Posterior vena cava (tissue), 2 donors: ENCODE measurements at places on chromosomes 16 and 17. TPM values are rescaled to one million over a fixed set of nuclear protein-coding genes. Genes with fewer than 3 reads are reported as not detected.

The MEOX1 gene
- 7.7 TPM for total RNA-seq

- peak; percentile 92 for DNase-seq
Measured at GRCh38 chr16:54193665-54194333, 92.8 kb downstream of the IRX3 start.

DNA sequence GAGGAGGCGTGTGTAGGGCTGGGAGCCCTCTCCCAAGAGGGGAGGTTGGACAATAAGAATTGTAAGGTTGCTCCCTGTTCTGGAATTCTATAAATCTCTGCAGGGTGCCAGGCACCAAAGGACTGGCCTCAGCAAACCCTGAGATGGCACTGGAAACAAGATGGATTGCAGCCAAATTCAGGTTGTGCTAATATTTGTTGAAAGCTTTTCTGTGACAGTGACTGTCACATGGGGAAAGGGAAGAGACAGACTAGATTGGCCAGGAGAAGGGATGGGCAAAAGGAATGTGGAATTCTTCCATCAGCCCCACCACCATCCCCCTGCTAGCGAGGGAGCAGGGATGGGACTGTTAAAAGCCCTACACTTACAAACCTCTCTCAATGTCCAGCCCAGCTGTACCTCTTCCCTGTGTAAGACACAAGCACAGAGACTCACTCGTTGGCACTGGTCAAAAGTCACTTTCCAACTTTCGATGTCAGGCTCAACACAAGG, 62.4 kb downstream of the SOX9 start:
- DNase-seq, result no peak

DNA sequence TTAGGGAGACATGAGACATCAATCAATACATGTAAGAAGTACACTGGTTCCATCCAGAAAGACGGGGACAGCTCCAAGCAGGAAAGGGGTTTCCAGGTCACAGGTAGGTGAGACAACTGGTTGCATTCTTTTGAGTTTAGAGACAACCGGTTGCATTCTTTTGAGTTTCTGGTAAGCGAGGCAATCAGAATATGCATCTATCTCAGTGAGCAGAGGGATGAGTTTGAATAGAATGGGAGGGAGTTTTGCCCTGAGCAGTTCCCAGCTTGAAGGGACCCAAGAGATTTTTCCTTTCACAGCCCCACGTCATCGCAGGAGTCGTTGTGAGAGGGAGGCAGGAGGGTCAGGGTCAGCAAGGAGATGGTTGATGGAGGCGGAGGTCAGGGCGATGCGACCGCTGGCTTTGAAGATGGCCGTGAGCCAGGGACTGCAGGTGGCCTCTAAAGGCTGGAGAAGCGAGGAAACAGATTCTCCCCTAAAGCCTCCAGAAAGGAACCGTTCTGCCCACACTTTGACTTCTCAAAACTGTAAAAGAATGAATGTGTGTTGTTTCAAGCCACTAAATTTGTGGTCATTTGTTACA, 36.5 kb downstream of the IRF8 start:
- no peak for DNase-seq

GRCh38 chr17:57458718-57459285, 202.5 kb downstream of the MSI2 start:
- peak; percentile 63 for DNase-seq

- peak; percentile 97 for DNase-seq
Measured at GRCh38 chr16:3611146-3611975, at the start of gene SLX4. SLX4 (minus strand) TSS chr16:3611606; CDS start chr16:3608964, 2,642 bp downstream.

- DNase-seq, result peak; percentile 87
Measured at GRCh38 chr17:82458885-82459424, 414 bp downstream of the NARF start.

DNA sequence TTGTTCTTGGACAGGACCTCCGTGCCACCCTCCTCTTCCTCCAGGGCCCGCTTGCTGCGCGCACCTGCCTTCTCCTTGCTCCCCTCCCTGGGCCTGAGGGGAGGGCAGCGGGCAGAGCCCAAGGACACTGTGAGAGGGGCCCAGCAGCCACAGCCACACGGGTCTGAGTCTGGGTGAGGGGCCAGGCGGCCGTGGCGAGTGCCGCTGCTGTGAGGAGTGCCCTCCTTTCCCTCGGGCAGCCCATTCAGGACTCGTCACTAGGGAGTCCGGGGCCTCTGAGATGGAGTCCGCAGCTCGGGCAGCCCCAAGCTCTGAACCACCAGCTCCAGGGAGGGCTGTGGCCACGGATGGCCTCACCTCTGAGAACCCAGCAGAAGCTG, 5.6 kb downstream of the DUS1L start:
- no peak for DNase-seq

DNA sequence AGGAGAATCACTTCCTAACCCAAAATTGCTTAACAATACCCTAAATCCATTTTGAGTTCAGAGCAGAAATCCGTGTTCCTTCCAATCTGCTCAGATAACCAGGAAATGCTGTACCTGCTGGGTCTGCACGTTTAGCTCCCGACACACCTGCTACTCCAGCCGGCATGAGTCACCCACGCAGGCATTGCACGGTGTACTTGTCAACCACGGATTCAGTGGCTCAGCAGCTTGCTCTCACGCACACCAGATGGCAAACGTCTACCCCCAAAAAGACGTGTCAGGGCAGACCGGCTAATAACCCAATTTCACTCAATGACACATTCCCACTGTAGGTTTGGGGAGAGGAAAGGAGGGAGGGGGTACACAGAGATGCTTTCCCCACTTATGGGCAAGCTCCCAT, 468.1 kb downstream of the SOX9 start:
- DNase-seq, result peak; percentile 72

GRCh38 chr17:42411361-42411760, 11.7 kb downstream of the CAVIN1 start:
- peak; percentile 36 for DNase-seq
